ENCODE measurements at places on chromosomes 2 and 18.

- peak; percentile 53 for DNase-seq
Observed at GRCh38 chr2:168119515-168120141, 127.8 kb downstream of the STK39 start.

DNA sequence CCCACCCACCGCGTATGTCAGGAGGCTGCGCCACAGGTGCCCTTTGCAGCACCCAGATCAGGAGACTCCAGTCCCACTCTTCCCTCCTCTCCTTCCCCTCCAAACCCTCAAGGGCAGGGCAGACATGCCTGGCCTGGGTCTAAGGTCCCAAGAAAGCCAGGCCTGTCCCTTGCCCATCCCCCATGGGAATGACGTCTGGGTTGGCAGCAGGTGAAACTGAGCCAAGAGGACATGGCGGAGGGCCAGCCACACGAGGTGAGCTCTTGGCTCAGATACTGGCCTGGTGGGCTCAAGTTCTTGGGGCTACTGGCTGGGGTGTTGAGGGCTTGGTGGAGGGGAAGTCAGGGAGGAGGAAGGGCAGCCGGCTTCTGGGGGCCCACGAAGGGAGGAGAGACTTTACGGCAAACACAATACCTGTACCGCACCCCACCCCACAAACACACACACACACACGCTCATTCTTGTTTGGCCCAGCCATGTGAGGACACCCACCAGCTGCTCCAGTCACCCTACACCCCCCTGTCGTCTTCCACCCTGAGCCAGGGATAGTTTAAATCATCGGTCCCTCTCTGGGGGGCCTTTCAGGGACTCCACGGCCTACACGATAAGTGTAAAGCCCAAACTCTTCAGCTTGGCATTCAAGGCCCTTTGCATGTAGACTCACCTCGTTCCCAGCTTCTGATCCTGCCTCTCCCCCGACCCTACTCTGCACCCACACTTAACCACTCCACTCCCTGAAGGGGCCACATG lies 24.1 kb upstream of the TNS1 start:
- DNase-seq: no peak

- DNase-seq: no peak
Observed at GRCh38 chr2:87403893-87404175, 344.1 kb upstream of the PLGLB2 start.

GRCh38 chr18:48947092-48947491 lies 3.7 kb downstream of the SMAD7 start:
- DNase-seq: no peak

All from HCEC 1CT (cell line).